Activated CD8-positive, alpha-beta T cell treated with anti-CD3 and anti-CD28 coated beads, Interleukin-2, amount 10 ng/mL, durations not matched to agents 7 days and 5 days (primary cell): ENCODE measurements at places on chromosomes 5 and 9. TPM values are rescaled to one million over a fixed set of nuclear protein-coding genes. Genes with fewer than 3 reads are reported as not detected.
A peak's percentile ranks its signal among the peaks of the same experiment; 100 is the strongest.

GRCh38 chr5:96931605-96932004, 4.3 kb upstream of the LNPEP start:
- DNase-seq: no peak
- peaks cover 44% of the 10 kb centered on the region for H3K4me1 ChIP-seq
- peak overlapping the region; percentile 17 for H3K27ac ChIP-seq

The ENTREP1 gene
- total RNA-seq: not detected

The DOCK8 gene
- total RNA-seq: 389 TPM

The NR6A1 gene
- total RNA-seq: 0.26 TPM

DNA sequence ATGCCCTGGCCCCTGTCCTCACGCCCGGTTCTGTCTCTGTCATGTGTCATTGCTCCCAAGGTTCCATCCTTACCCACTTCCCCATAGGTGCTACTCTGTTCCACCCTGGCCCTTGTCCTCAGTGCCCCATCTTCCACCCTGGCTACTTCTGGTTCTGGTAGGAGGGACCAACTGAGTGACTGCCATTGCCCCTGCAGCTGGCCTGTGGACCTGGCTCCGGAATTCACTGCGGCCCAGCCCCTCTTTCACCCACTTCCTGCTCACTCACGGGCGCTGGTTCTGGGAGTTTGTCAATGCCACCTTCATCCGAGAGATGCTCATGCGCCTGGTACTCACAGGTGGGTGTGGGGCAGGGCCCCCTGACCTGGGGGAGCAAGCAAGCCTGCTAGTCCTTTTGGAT, 7.4 kb downstream of the PTGS1 start:
- H3K27ac ChIP-seq: no peak overlapping the region
- H3K4me1 ChIP-seq: no peaks in the 10 kb centered on the region
- H3K27me3 ChIP-seq: no peaks in the 10 kb centered on the region
- no peaks in the 10 kb centered on the region for H3K36me3 ChIP-seq

The STPG3 gene
- total RNA-seq: not detected

GRCh38 chr5:169171515-169171914, 129.4 kb downstream of the SLIT3 start:
- DNase-seq: no peak
- no peaks in the 10 kb centered on the region for H3K36me3 ChIP-seq
- H3K4me3 ChIP-seq: no peak overlapping the region
- H3K27ac ChIP-seq: no peak overlapping the region
- H3K4me1 ChIP-seq: no peaks in the 10 kb centered on the region
- no peaks in the 10 kb centered on the region for H3K27me3 ChIP-seq

The FIBCD1 gene
- not detected for total RNA-seq

The MYMK gene
- total RNA-seq: not detected
